ENCODE measurements at places on chromosomes 2 and 18.

- DNase-seq = no peak
Measured at GRCh38 chr2:34785206-34785785, 1186.2 kb upstream of the FAM98A start.

DNA sequence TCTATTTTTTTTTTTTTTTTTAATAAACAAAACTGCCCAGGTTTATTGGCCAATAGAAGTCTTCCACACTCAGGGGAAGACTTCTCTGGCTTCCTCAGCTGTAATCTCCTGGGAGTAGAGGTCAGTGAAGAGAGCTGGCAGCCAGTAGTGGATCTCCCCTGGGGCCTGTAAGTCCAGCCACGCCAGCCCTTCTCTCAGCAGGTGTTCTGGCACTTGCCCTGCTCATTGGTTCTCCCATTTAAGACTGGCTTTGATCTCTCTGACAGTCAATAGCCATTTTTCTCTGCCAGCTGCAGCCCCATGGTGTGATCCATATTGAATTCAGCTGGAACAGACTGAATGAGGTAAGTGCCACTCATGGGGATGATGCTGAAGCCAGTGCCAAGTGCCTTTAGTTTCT is 170.6 kb upstream of the SPHKAP start:
- DNase-seq = no peak

- no peak for DNase-seq
Measured at GRCh38 chr18:50726960-50727589, 92.7 kb downstream of the MRO start.

DNA sequence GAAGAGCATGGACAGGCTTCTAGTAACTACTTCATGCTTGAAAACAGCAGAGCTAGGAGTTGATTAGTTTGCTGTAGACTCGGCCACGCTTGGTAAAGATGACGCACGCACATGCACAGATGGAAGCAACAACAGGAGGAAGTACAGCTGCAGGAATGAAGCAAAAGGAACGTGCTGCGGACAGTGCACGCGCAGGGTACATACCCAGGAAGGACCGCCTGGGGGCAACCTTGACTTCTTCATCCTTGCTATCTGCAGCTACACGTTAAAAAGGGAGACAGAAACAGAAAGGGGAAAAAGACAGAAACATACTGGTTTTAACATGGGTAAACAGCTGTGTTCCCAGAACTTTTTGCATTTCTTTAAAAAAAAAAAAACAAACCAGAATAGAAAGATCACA is 17.7 kb downstream of the SLC66A2 start:
- DNase-seq = no peak

- no peak for DNase-seq
Measured at GRCh38 chr2:203427061-203427460, 98.9 kb downstream of the ABI2 start.

- DNase-seq = no peak
Measured at GRCh38 chr2:203149194-203149593, 89.6 kb upstream of the CYP20A1 start.

All from ecto neural progenitor cell (in vitro differentiated cells).